NT2/D1 (cell line): ENCODE measurements at places on chromosomes 4 and X.

DNA sequence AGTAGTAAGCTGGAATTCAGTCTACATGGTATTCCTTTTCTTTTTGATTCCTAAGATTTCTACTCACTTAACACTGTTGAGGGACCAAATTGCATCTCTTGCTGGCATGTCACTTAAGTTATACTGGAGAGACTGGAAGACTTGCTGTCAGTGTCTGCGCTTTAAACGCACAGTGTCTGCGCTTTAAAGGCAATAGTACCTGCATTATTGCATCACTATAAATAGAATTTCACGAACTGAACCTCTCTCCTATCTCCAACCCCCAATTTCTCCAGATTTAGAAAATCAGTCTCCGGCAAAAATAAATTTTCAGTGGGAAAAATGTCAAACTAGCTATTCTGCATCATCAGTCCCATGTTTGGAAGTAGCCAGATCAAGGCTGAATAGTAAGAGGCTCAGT lies 21.2 kb downstream of the SMAD1 start:
- DNase-seq, result no peak

- no peak for DNase-seq
Observed at GRCh38 chrX:39930786-39931528, 166.8 kb downstream of the BCOR start.

DNA sequence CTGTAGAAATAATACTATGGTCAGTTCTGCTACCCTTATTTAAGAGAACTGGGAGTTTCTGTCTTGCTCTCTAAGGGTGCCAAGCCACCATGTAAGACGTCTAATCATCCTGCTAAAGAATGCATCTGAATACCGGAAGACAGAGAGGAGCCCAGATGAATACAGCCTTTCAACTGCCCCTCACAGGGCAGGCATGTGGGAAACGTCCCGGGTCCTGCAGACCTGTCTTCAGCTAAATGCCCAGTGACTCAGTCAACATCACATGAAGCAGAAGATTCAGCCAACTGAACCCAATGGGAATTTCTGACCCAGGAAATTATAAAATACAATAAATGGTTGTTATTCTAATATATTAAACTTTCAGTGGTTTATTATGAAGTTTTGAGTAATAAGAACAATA lies 2141.0 kb upstream of the AGA start:
- no peak for DNase-seq

- no peak for DNase-seq
Observed at GRCh38 chr4:182065255-182065654, 177.9 kb upstream of the TENM3 start.

DNA sequence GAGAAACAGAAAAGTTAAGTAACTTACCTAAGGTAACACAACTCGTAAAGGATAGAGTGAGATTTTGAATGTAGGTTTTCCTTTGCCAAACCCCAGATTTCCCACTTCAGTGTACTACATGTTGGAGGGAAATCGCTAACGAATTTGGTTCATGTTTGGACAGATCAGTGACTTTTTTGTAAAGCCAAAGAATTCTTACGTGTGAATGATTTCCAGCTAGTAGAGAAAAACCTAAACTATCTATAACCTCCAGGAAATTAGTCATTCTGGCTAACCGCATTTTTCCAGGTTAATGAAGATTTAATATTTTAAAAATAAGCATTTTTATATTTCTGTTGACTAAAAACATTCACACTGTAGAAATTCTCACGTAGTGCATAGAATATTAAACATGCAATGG lies 7.2 kb downstream of the TENM3 start:
- DNase-seq, result no peak

GRCh38 chr4:55318175-55319129 lies 27.6 kb upstream of the SRD5A3 start:
- DNase-seq, result no peak

DNA sequence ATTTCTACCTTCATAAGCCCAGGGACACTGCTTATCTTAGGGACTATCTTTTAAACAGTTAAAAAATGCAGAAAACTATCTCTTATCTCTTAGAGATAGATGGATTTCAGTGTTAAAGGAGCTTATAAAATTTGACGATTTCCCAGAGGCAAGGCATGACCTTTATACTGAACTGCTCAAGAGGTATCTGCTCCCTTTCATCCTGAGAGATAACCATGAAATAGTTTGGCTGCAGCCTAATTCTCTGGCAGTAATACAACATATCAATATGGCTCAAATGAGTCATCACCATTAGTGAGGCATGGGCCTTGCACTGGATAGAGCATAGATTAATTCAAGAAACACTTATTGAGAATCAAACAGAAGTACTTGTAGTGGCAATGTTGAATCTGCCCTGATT lies 348.2 kb upstream of the GRIA3 start:
- no peak for DNase-seq

DNA sequence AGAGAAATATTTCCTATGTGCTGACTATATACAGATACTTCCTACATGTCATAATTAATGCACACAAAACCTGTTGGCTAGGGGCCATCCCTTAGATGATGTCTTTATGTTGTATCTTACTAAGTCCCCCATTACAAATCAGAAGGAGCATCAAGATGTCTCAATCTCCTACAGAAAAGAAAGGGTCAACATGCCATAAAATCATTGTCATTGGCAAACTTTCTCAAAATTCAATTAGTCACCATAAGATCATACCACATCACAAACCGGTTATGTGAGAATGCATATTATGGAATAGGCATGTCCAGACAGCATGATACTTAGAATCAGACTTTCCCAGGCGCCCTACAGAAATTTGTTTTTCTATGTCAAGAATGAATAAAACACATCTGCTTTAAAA lies 175.2 kb upstream of the TET2 start:
- no peak for DNase-seq

DNA sequence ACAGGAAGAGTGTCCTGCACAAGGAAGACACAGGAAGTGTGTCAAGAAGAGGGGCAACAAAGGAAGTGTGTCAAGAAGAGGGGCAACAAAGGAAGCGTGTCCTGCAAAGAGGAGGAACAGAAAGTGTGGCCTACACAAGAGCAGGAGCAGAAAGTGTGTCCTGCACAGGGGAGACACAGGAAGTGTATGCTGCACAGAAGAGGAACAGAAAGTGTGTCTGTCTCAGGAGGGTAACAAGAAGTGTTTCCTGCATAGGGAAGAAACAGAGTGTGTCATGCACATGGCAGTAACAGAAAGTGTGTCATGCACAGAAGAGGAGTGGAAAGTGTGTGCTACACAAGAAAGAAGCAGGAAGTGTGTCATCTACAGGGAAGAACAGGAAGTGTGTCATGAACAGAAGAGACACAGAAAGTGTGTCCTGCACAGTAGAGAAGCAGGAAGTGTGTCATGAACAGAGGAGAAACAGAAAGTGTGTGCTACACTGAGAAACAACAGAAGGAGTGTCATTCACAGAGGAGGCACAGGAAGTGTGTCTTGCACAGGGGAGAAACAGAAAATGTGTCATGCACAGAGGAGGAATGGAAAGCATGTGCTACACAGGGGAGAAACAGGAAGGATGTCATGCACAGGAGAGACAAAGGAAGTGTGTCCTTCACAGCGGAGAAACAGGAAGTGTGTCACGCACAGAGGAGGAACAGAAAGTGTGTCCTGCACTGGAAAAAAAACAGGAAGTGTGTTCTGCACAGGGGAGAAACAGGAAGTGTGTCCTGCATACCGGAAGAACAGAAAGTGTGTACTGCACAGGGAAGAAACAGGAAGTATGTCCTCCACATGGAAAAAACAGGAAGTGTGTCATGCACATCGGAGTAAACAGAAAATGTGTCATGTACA lies 526.4 kb upstream of the PRKX start:
- no peak for DNase-seq

- DNase-seq, result no peak
Observed at GRCh38 chr4:113467581-113467980, 294.0 kb downstream of the CAMK2D start.

DNA sequence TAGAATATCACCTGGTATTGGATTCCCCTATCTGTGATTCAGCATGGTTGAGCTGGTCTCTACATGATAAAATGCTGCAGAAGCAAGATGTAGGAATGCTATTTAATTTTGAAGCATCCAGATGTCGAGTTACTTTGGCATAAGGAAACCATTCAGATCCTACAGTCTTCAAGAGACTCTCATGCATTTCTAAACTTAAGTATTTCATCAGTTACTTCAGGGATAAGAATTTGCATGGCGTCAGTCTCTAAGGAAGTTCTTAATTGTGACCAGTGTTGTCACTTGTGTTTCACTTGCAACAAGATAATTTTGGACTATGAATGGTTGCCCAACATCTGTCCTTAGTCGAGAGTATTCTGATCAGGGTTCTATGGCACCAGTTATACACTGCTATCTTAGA lies 192.4 kb downstream of the CCNG2 start:
- no peak for DNase-seq

- no peak for DNase-seq
Observed at GRCh38 chr4:133152831-133153481, 3.9 kb downstream of the PCDH10 start.

DNA sequence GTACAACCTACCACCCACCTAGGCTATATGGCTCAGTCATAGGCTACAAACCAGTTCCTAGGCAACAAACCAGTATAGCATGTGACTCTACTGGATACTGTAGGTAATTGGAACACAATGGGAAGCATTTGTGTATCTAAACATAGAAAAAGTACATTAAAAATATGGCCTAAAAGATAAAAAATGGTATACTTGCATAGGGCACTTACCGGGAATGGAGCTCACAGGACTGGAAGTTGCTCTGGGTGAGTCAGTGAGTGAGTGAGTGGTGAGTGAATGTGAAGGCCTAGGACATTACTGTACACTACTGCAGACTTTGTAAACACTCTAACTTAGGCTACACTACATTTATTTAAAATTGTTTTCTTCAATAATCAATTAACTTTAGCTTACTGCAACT lies 139.2 kb upstream of the RBPJ start:
- no peak for DNase-seq
